ENCODE measurements at places on chromosomes 5 and 9.

- no peak for DNase-seq
These were observed 124.9 kb downstream of the SPOCK1 start for GRCh38 chr5:137374110-137374714.

GRCh38 chr9:70195456-70195855, 63.3 kb upstream of the SMC5 start:
- no peak for DNase-seq

DNA sequence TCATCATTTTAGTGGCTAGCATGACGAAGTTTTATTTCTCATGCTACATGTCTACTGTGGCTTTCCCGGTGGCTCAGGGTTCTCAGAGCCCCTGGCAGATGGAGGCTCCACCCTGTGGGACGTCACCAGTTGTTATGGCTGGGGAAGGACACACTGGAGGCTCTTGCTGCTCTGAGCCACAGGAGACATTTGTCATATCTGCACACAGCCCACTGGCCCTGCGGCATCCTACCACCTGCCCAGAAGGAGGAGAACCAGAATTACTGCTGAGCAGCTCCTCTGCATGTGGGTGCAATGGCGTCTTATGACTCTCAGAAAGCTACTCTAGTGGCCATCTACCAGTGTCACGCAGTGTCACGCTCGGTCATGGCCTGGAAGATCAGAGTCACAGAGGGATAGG, 6.6 kb downstream of the OR13J1 start:
- DNase-seq, result no peak

DNA sequence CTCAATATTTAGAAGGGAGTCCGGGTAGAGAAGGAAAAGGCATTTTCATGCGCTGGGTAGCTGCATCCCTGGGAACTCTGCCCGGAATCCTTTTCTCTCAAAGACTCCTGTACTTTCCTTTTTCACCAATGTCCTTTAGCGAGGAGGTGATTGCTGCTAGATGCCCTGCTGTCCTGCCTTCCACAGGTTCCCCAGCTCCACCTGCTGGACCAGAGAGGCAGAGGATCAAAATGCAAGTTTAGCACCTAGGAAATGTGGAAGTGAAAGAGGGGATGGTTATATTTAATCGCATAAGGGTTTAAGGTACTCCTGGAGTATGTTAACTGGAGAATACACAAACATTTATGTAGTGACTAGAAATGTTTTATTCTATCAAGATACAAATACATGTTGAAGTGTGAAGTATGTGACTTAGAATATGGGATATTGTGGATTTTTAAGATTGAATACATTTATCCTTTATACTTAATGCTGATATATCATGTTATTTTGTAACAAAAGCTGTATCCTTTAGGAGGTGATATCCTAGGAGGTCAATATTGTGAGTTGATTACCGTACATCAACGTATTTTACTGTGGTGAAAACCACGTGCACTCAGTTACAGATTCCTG, 145.7 kb downstream of the ARHGAP26 start:
- DNase-seq, result no peak

- no peak for DNase-seq
These were observed 69.3 kb downstream of the MAT2B start for GRCh38 chr5:163574472-163575440.
